NCI-H2227 treated with DMSO at 0.1 percent for 48 hours (cell line): ENCODE measurements at places on chromosomes 11 and 22.

DNA sequence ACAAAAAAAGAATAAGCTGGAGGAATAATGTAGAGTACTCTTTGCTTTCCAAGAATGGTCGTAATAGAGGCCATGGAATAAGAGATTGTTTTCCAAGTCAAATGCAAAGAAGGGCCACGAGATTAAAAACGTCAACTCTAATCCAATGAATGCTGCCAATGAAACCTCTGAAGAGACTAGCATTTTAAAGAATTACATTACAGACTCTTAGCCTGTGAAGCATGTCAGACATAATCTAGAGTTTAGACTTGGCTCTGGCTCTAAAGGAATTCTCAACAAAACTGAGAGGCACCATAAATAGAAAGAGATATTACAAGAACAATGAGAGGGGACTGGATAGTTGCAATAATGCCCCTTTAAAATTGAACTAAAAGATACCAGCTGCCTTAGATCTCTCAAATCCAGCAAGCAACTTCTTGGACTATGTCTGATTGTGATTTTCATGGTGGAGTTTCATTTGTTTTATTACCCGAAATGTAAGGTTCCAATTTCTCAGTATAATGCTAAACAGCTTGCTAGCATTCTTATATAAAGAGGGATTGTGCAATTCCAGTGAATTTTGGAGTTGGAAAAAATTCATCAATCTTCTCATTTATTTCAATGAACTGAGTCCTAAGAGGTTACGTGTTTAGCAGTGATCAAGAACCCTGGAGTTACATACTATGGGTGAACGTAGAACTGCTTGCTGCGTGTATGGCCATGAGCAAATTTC, 5.6 kb downstream of the ETS1 start:
- DNase-seq, result no peak

DNA sequence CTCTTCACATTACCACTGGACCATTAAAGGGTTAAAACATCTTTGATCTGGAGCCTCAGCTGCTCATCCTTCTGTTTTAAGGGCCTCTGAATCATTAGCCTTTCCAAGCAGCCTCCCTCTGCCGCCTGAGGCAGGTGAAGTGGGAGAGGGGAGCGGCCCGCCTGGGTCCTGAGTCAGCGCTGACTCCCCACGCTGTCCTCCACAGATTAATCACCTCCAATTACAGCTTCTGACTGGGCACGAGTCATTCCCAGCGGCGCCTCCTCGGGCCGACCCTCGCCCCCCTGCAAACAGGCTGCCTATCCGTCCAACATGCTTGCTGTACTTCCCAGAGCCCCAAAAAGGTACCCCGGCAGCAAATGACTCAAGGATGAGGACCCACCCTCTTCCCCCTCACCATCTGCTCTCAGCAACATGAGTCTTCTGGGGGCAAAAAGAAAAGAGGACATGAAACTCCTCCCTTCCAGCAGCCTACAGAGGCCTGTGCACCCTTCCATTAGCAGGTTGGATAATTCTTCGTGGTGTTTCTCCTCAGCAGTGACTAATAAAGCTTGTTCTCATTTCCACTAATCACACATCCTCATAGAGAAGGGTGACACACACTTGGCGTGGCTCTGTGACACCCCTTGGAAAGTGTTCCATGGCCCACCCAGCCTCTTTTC, 44.3 kb upstream of the JAM3 start:
- no peak for DNase-seq

DNA sequence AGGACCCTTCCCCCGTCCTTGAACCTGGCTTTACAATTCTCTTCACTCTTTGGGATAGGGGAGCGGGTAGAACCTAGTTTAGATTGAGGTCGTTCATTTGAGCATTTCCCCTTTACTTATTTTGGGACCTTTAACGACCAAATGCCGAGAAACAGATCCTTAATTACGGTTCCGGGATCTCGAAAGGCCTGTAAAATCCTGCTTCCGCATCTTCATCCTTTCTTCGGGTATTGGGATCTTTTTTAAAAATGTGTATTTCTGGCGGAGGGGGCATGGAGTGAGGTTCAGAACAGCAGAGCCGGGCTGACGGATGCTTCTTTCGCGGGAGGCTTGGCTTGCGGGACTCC, 395 bp upstream of the HIPK3 start:
- no peak for DNase-seq

DNA sequence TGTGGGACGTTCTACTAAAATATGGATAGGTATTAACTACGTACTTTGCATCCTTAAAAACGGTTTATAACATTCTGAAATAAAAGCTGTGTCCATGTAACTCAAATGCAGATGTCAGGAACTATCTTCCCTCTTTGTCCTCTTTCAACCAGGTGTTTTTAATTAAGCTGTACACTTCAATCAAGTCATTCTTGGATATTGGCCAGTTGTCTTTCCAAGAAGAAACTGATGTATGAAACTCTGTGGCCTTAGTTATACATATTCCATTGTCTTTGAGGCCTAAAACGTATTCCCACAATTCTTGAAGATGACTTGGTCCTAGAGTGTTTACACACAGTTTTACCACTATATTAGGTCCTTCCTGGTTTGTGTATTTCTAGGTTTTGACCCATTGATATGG, 249.0 kb upstream of the CNTN5 start:
- no peak for DNase-seq

GRCh38 chr22:30310881-30311771, 15.6 kb downstream of the TBC1D10A start:
- no peak for DNase-seq

GRCh38 chr11:117045196-117045595, 53.0 kb downstream of the SIK3 start:
- no peak for DNase-seq

- no peak for DNase-seq
These were observed 164.9 kb downstream of the MIAT start for GRCh38 chr22:26822313-26822712.

DNA sequence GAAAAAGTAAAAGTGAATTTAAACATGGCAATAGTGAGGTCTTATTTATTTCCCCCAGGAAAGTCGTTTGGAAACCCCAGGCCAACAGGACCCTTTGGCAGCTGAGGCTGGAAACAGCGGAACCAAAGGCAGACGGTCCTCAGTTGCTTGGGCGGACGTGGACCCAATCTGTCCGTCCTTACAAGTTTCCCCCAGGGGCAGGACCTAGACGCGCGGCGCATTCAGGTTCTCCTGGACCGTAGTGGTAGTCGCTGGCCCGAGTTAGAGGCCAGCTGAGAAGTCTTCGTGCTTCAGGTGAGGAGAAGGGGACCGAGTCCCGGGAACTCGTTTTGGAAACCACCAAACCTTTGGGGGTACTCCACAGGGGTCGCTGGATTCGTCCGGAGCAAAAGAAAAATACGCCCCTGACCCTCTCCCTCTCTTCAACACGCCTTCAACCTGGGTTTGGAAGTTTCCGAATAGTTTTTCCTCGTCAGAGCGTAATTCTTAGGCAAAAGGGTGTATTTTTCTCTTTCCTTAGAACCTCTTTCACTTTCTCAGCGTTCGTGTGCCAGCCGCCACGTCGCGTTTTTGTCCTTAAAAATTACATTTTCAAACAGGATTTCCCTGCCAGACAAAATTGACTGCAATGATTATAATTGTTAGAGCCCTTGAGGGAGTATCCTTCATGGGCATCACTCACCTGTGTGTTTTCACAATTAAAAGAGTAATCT, 2.1 kb downstream of the METTL15 start:
- DNase-seq, result peak; percentile 67

DNA sequence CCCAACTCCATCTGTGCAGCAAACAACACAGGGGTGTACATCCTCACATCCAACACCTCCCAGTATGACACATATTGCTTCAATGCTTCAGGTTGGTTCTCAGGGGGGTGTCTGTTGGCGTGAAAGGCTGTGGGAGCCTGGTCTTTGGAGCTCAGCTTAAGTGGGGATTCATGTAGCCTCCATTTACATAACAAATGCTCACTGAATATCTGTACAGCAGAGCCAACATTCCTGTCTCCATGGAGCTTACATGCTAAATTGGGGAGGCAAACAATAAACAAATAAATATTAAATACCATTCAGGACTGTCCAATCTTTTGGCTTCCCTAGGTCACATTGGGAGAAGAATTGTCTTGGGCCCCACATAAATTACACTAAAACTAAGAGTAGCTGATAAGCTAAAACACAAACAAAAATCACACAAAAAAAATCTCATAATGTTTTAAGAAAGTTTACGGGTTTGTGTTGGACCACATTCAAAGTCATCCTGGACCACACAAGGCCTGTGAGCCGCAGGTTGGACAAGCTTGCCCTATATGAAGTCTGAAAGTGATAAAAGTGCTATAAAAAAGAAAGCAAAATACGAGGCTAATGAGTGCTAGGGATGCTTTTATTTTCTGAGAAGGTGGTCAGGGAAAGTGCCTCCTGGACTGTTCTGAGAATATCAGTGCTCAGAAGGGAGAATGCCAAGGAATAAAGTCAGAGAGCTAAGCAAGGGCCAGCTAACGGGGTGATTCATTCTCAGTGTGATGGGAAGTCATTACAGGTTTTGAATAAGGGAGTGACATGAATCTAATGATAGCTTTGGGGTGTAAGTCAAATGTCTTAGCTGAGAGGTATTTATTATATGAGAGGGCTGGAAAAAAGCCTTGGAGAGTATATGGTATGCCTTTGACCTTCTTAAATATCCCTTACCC, 41.6 kb downstream of the CD44 start:
- peak; percentile 39 for DNase-seq

GRCh38 chr11:124442442-124442841, 3.1 kb downstream of the OR8B8 start:
- DNase-seq, result no peak

- DNase-seq, result no peak
These were observed at the start of gene KRTAP5-10 for GRCh38 chr11:71565263-71565662. Gene KRTAP5-10, plus strand, starts transcription at chr11:71565563. Its CDS starts 25 bp downstream, at chr11:71565588.

GRCh38 chr11:107550304-107550703, 15.2 kb downstream of the ALKBH8 start:
- DNase-seq, result no peak

- DNase-seq, result no peak
These were observed 5.5 kb downstream of the UNC93B1 start for GRCh38 chr11:67998150-67999045.

DNA sequence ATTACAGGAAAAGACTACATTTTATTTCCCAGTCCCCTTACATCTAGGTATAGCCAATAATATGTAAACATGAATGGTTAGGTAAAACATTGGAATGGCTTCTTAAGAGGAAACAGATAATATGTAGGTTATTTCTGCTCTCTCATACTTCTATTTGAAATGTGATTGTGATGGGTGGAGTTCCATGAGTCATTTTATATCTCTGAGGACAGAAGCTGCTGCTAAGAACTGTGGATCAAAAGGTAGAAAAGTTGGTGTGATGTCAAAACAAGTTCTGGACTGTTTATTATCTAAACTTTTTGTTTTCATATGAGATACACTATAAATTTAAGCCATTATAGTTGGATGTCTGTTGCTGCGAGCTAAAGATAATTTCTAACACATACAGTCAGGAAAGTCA, 799.4 kb upstream of the TENM4 start:
- DNase-seq, result no peak

GRCh38 chr11:84496122-84496521, 1131.0 kb downstream of the DLG2 start:
- DNase-seq, result no peak

GRCh38 chr11:43941257-43941994, 1.0 kb upstream of the C11orf96 start:
- no peak for DNase-seq

DNA sequence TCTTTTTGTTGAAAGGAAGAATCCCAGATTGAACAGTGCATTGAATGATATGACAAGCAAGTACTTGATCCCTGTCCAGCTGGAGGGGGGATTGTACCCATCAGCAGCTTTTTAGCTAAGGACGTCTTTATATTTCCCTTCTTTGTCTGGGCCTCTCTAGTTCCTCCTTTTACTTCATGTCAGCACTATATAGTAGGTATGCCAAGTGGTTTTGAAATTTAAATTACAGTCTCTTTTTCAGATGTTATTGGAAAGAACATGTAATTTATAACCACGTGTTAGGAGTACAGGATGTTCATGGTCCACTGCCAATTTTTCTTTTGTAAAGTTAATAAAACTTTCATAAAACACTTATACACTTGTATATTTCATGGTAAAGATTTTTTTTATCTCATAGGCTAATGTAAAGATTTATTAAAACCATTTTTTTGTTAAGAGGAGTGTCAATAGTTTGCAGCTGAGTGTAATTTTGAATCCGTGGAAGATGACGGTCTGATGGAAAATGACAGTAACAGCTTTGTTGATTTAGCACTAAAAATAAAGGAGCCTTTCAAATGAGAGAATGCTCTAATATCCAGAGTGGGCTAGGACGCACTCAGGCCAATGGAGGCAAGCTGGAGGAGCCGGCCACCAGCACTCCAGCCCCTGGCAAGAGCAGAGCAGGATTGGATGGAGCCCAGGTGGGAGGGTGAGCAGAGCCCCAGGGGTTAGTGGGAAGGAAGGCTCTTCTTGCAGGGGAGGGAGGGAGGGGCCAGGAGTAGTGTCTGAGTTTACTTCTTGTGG, 488.3 kb downstream of the INSC start:
- peak; percentile 78 for DNase-seq

GRCh38 chr11:111300569-111300968, 2.2 kb downstream of the POU2AF3 start:
- DNase-seq, result no peak

DNA sequence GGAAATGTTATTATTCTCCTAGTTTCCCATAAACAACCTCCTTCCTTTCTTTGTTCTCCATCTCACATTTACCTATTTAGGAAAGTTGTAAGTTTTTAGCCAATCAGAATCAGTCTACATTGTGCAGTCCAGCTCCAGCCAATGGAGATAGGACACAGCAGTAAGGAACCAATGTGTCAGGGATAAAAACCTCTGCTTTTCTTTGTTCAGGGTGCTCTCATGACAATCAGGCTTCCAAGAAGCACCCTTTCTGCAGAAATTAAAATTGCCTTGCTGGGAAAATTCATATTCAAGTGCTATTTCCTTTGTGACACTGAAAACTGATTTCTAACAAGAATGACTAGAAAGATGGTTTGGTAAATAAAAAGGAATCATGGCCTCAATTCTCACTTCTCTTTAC, 14.6 kb downstream of the SCGB2A1 start:
- no peak for DNase-seq

DNA sequence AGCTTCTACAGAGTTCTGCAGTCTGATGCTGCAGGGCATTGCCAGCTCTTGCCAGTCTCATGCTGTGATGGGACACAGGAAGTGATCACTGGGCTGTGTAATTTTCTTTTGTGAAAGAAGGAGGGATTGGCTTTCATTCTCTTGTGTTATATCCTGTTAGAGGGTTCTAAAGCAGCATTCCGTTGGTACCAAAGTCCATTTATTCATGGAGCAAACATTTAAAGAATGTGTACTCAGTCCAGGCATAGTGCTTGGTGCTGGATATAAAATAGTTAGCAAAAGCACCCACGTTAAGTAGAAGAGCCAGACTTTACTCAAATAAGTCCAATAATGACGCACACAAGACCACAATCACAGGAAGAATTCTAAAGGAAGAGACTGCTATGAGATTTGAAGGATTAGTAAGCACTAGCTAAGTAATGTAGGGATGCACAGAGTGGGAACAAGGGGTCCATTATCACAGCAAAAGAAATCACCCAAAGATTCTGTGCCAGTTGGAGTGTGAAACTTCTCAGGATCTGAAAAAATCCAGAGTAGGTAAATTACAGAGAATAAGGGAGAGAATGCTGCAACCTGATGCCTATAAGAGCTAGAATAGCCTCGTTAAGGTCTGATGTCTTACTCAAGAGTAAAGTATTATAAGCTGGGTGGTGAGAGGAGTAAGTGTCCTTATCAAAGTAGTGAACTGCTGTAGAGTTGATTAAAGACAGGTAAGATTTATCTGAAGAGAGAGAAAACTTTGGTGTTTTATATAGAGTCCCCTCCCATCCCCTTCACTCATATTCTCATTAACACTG, 728.3 kb downstream of the METTL15 start:
- no peak for DNase-seq

- DNase-seq, result no peak
These were observed 10.1 kb downstream of the MTFP1 start for GRCh38 chr22:30435674-30436126.
